ENCODE measurements at places on chromosomes 2 and 18. TPM values are rescaled to one million over a fixed set of nuclear protein-coding genes. Genes with fewer than 3 reads are reported as not detected.

GRCh38 chr2:132253496-132254305 lies 91.9 kb upstream of the ANKRD30BL start:
- no peak for DNase-seq

GRCh38 chr2:170770606-170771420 lies 635 bp downstream of the ERICH2 start:
- DNase-seq, result peak; percentile 86

Gene EPB41L3
- 6.8 TPM for total RNA-seq

GRCh38 chr2:169796441-169796840 lies 2.2 kb upstream of the SSB start:
- no peak for DNase-seq

GRCh38 chr2:69163109-69163508 lies 150.1 kb downstream of the ANTXR1 start:
- DNase-seq, result no peak

Gene GAL3ST2
- not detected for total RNA-seq

Gene GBX2
- total RNA-seq, result not detected

Gene KCNIP3
- total RNA-seq, result 8.4 TPM

GRCh38 chr18:12652861-12653401 lies 5.0 kb downstream of the SPIRE1 start:
- DNase-seq, result no peak

Gene EMILIN2
- total RNA-seq, result 17.7 TPM

- DNase-seq, result no peak
Measured at GRCh38 chr2:28269019-28269784, 123.5 kb upstream of the FOSL2 start.

DNA sequence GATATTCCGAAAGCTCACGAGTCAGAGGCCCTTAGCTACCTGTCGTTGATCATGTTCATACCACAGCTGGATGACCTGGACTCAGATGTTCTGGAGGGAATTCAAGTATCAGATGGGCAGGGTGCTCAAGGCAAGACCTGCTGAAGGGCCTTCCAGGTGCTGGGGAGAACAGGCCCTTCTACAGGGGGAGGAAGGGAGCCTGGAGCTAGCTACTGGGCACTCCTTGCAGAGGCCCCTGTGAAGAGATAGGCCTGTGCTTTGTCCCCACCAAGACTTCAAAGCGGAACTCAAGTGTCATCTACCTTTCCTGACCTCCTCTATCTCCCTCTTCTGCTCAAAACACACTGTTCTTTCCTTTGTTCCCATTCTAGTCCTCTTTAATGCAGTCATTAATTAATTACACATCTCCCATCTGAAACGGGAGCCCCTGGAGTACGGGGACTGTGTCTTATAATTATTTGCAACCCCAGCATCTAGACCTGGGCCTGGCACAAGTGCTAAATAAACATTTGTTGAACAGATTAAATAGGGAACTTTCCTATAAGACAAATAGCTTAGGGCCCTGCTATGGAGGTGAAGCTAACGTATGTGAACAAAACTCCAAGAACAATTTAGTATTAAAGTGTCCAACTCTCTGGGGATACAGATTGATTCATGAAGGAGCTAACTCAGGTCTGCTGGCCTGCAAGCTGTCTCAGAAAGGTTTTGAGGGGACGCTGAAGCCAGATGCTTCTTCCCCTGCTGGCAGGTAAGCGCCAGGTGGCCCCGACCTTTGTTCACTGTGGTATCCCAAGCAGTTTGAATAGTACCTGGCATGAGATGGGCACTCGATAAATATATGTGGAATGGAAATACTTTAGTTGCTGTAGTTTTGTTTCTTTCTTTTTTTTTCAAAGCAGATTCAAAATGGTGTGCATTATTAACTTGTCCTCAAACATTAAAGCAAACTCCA lies 22.0 kb downstream of the RHOB start:
- no peak for DNase-seq
